ENCODE measurements at places on chromosomes 7 and 10. TPM values are rescaled to one million over a fixed set of nuclear protein-coding genes. Genes with fewer than 3 reads are reported as not detected.

The PPP1R17 gene
- polyA plus RNA-seq, result not detected

The TMEM140 gene
- polyA plus RNA-seq, result 29.2 TPM

The NXPH1 gene
- not detected for polyA plus RNA-seq

The SLC16A9 gene
- polyA plus RNA-seq, result 30.5 TPM

The NOD1 gene
- polyA plus RNA-seq, result 11.0 TPM
